ENCODE measurements at places on chromosomes 2 and 18.

DNA sequence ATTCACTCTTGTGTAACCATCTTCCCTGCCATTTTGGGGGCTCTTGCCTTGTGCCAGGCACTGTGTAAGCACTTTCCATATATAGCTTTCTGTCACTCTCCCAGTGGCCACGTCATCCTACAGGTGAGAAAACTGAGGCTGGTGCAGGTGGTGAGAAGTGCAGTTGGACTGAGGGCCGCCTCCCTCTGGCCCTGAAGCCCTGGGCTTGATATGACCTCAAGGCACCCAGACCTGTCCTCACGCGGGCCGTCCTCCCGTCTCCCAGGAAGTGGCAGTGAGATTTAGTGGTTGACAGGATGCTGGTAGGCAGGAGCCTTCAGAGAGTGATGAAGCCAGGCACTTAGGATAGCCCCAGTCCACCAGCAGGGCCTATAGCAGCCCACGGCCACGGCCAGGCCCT lies 30.5 kb downstream of the MAL start:
- DNase-seq, result no peak

DNA sequence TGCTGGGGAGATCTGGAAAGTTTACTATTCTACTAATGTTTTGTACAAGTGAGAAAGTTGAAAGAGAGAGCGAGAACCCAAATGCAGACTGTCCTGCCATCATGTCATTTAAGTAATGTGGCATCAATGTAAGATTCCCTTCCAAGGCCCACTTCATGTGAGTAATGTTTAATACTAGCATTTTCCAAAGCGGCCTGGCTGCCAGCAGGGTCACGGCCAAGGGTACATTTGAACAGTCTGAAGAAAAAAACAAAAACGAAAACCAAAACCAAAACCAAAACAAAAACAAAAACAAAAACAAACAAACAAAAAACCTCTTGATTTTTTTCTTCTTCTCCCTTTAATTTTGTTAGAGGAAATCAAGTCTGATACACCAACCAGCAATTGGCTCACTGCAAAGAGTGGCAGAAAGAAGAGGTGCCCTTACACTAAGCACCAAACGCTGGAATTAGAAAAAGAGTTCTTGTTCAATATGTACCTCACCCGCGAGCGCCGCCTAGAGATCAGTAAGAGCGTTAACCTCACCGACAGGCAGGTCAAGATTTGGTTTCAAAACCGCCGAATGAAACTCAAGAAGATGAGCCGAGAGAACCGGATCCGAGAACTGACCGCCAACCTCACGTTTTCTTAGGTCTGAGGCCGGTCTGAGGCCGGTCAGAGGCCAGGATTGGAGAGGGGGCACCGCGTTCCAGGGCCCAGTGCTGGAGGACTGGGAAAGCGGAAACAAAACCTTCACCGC lies 2.2 kb downstream of the HOXD10 start:
- DNase-seq, result no peak

GRCh38 chr2:120722246-120722567 lies 13.5 kb upstream of the GLI2 start:
- no peak for DNase-seq

DNA sequence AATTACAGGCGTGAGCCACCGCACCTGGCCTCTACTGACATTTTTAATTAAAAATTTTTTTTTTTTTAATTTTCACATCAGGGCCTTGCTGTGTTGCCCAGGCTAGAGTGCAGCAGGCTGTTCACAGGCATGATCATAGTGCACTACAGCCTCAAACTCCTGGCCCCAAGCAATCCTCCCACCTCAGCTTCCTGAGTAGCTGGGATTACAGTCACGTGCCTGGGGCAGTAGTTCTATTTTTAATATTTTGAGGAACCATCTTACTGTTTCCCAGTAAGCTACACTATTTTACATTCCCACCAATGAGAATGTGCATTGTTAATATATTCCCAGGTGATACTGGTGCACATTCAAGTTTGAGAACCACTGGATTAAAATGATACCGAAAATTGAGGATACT lies 92.7 kb downstream of the WDSUB1 start:
- DNase-seq, result no peak

- no peak for DNase-seq
Observed at GRCh38 chr2:169771021-169771420, 27.6 kb upstream of the SSB start.

Measured in AG04449 (cell line).